ENCODE measurements at places on chromosomes 1 and 21.

- DNase-seq, result no peak
Measured at GRCh38 chr1:51648180-51649109, 31.6 kb downstream of the OSBPL9 start.

GRCh38 chr1:225654688-225655508 is 2.0 kb upstream of the ENAH start:
- DNase-seq, result no peak

GRCh38 chr1:42164551-42165420 is at the start of gene GUCA2A:
GUCA2A (minus strand) TSS chr1:42164745; CDS start chr1:42164712, 33 bp downstream.
- no peak for DNase-seq

- DNase-seq, result no peak
Measured at GRCh38 chr1:31717341-31717740, 13.5 kb upstream of the COL16A1 start.

- no peak for DNase-seq
Measured at GRCh38 chr1:175127565-175127964, 59.9 kb downstream of the TNN start.

DNA sequence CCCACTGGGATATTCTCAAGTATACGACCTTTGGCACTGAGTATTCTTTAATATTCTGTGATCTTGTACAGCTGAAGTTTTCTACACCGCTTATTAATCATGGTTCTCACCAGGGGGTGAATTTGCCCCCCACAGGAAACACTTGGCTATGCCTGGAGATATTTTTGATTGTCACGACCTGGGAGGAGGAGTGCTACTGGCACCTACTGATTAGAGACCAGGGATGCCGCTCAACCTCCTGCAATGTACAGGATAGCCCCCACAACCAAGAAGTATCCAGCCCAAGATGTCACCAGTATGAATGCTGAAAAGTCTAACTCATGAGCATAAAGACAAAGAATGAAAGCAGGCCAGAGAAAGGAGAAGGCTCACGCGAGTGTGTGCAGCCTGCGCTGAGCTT is 13.7 kb downstream of the REG4 start:
- DNase-seq, result no peak

GRCh38 chr1:93846206-93846991 is 32.6 kb downstream of the DNTTIP2 start:
- peak; percentile 91 for DNase-seq

DNA sequence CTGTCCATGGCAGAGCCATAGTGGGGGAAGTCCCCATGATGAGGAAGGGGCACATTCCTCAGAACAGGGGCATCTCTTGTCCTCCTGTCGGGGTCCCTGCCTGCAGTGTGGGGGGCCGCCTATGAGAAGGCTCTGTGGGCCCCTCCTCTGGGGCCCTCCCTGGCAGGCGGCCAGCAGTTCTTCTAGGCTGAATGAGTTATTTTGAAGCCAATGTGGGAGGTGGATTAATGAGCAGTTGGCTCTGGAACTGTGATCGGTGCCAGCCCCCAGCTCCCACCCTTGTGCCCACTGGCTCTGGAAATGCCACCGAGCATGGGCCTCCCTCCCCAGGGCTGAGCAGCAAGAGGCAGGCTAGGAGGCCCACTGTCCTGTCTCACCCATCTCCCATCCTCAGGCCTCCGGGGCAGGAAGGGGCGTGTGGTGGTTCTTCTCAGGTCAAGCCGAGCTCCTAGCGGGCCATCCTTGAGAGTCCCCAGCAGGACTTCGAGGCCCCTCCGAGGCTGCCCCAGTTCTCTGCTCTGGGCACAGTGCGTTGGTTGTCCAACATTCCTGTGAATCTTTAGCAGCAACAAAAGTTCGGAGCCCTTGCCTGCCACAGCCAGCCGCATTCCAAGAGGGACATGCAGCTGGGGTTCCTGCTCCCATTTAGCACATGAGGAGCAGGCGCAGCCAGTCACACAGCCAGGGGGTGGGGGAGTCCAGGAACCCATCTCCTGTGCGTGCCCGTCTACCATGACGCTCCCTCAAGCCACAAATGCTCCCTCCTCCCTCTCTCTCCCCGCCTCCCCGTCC is 57.2 kb downstream of the EDN2 start:
- DNase-seq, result no peak

GRCh38 chr1:241611736-241612135 is 28.4 kb downstream of the CHML start:
- no peak for DNase-seq

DNA sequence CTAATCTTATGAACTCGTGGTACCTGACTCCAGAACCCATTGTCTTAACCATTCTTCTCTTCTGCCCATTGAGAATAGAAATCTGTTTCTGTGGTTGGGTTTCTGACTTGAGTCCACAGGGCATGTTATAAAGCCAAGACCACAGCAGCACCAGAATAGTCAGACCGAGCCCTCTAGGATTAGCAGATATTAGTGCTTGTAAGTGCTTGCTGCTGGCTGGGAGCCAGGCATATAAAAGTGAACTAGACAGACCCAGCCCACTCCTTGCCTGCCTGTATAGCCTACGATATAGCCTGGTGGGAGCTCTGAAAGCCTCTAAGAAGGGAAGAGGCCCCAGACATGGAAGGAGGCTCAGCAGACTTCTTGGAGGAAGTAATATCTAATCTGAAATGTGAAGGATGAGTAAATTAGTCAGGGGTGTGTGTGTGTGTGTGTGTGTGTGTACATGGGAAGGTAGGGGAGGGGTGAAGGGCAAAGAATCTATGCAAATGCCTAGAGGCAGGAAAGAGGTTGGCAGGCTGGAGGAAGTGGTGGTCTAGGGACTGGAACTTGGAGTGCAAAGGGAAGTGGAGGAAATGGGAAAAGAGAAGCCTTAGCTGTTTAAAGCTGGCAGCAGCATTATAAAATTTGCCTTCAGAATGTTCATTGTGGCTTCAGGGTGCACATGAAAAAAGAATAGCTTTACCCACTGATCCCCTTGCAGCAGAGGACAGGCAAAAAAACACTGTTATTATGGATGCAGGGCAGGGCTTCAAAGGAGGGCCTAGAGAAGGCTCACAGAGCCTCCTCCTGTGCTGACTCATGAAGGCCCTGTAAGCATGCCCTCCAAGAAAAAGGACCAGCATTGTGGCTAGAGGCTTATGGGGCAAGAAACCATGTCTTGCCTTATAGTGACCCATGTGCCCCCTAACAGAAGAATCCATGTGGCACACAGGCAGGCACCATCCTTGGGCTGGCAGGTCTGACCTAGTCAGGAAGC is 169.2 kb downstream of the LMX1A start:
- no peak for DNase-seq

GRCh38 chr1:228287541-228288425 is 79.9 kb downstream of the OBSCN start:
- DNase-seq, result no peak

DNA sequence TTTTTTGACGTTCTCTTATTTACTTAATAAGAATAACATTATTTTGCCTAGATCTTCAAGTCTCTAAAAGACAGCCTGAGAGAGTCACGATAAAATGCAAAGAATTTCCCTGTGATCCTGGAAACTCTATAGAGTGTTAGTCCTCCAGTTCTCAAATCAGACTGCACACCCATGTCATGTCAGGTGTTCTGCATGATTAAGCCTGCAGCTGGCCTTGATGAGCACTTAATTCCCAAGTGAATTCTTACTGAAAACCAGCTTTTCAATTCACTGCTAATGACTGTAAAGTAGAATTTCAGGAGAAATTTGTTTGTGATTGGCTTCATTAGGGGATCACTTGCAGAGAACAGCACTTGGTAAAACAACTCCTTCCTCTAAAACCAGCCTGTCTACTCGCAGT is 41.9 kb downstream of the CHML start:
- DNase-seq, result no peak

GRCh38 chr1:10628685-10629084 is 153.9 kb downstream of the PEX14 start:
- peak; percentile 78 for DNase-seq

All from left ventricle myocardium inferior (tissue), 1 donor.